ENCODE measurements at places on chromosomes 6 and 20.

GRCh38 chr20:50269091-50270033 is 78.7 kb downstream of the CEBPB start:
- DNase-seq = no peak

DNA sequence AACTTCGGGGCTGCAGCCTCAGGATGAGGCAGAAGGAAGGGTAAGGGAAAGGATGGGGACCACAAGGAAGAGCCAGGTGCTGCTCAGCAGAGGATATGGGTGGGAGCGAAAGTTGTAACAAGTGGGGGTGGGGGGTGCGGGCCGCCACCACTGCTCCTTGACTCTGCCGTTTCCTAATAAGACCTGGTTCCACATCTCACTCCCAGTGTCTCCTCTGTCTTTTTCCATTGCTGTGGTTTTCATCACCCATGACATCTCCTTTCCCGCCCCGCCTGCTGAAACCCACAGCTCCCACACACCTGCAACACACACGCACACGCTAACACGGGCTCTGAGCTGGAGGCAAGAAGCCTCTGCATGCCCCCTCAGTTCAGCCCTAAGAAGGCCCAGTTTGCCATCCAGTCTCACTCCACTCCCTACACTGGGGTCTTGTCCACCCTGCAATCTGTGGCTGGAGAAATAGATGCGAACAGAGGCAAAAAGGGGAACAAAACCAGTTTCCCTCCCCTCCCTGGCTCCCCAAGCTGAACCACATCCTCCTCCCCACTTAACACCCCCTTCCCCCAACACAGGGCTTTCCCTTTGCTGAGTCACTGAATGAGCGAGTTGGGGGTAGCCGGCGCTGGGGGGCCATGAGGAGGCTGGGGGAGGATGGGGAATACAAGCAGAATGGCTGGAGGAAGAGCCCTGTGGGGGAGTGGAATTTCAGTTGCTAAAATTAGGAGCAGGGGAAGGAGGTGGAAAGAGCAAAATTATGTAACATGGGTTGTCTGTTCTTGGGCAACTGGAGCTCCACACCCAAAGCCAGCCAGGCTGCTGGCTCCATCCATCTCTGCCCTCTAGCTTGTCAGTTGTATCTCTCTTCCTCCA is 11.5 kb downstream of the NFKBIL1 start:
- no peak for DNase-seq

DNA sequence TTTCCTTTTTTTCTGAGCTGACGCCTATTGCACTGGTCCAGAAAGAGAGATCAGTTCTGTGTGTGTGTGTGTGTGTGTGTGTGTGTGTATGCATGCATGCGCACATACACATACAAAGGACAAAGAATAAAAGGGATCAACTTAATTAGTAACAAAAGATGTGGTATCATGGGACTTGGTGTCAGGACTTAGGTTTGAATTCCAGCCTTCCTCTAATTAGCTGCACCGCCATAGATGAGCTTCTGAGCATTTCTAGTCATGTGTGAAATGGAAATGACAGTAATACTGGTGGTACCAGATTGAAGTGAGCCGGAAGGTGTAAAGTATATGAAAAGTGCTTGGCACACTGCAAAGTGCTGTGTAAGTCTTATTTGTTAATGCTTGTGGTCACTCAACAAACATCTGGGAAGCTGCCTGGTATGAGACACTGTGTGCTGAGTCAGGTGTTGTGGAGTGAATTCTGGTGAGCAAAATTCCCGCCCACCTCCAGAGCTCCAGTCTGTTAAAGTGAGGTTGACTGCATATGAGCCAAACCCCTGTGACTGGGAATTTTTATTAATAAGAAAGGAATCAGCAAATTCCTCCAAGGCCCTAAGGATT is 12.4 kb downstream of the DAAM2 start:
- no peak for DNase-seq

DNA sequence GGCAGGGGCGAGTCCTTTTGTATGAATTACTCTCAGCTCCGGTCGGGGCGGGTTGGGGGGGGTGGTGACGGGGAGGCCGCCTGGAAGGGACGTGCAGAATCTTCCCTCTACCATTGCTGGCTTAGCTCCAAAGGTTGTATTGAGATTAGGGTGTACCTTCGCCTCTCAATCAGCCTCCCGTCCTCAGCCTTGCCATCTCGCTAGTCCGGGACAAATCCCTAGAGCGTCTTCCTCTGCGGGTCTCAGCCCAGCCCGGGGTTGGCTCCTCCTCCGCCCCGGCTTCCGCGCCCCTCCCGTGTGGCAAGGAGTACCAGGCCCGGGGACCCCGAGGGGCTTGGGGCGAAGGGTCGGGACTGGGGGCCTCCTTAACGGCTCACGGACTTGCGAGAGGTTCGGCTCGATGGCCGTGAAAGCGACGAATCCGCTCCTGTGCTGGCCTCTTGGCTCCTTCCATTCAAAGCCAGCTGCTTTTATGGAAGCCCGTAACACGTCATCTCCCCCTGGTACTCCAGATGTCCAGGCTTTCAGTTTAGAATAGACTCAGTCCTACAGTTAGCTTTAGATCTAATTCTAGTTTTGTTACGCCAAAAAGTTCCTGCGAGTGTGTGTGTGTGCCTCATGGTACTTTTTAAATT is 636 bp upstream of the EEF1A1 start:
- no peak for DNase-seq

DNA sequence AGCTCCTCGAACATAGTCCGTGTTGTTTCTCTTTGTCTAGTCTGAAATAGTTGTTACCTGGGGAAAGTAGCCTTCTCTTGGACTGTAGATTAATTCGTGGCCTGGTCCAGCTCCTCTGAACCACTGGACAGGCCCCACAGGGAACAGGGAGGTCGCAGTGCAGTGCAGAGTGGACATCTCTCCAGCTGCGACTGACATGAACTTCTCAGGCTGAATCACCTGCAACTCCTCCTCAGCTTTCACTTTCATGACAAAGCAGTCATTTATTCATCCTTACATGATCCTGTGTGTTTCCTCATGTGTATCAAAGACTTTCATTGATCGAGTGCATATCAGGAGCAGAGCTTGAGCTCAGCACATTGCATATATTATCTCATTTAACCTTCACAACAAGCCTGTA is 19.1 kb upstream of the SIRPG start:
- no peak for DNase-seq

GRCh38 chr6:16482702-16483314 is 244.4 kb downstream of the GMPR start:
- DNase-seq = no peak

DNA sequence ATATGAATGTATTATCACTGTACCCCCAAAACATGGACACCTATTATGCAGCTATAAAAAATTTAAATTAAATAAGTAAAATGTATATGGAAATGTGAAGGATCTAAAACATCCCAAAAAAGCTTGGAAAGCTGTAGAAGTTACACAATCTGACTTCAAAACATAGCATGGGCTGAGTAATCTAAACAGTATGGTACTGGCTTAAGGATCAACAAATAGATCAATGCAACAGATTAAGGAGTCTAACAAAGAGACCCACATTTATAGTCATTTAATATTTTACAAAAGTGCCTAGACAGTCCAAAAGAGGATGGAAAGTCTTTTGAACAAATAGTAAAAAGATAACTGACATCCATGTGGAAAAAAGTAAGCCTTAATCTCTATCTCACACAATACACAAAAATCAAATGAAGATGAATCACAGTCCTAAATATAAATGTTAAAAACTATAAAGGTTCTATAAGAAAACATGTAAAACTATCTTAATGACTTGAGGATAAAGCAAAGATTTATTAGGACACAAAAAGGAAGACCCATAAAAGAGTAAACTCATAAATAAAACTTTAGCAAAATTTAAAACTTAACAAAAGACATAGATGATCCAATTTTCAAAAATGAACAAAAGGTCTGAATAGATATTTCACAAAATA is 46.8 kb downstream of the RANBP9 start:
- no peak for DNase-seq

- DNase-seq = no peak
These were observed 47.2 kb upstream of the MLN start for GRCh38 chr6:33850869-33851541.

DNA sequence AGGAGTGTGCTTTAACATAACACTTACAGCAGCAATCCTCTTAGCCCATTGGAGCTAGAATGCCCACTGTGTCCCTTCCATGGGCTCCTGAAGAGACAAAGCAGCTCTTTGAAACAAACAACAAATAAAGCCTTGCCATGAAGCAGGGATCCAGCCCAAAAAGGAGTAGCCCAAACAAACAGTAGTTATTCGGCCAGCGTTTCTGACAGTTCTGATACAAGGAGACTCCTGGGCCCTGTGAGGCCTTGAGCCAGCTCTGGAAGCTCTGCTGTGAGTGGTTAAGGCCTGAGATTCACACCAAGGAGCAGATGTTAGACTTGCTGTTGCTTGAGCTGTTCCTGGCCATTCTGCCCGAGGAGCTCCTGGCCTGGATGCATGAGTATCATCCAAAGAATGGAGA is 16.9 kb upstream of the ZSCAN16 start:
- DNase-seq = no peak

DNA sequence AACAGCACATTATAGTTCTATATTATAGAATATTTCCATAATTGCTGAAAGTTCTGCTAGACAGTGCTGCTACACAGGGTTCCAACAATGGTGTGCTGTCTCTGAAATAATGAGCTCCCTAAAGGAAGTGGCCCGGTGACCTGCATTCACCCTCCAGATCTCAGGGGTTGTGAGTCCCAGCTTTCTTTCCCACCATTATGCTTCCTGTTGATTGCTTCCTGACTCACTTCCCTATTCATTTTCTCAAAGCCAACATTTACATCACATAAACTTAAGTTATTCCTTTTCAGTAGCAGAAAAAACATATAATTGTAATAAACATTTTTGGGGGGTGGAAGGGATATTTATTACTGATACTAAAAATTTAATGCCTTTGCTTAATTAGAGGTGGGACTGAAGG is 12.9 kb upstream of the CCN6 start:
- no peak for DNase-seq
